ENCODE measurements at places on chromosomes 1 and 21. TPM values are rescaled to one million over a fixed set of nuclear protein-coding genes. Genes with fewer than 3 reads are reported as not detected.

The GRHL3 gene
- not detected for total RNA-seq

The CLDN19 gene
- not detected for total RNA-seq

DNA sequence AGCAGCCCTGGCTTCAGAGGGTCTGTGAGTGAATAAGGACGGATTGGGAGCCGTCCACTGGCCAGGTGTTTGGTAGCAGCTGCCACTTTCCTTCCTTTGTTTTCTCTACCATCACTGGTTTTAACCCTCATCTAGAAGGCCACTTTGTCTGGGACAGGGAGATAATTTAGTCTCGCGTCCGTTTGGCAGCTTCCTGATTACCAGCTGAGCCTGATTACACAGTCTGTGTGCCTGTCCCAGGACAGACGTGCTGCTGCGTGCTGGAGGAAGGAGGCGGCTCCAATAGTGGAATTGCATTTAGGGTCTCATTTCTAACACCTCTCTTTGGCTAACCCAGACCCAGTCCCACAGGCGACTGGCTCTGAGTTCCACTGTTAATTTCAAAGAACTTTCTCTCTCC lies 24.6 kb upstream of the CASQ2 start:
- no peak for DNase-seq

GRCh38 chr1:119648620-119649004 lies 546 bp upstream of the ZNF697 start:
- DNase-seq, result no peak

- no peak for DNase-seq
Observed at GRCh38 chr1:2824999-2825398, 23.5 kb upstream of the TTC34 start.

DNA sequence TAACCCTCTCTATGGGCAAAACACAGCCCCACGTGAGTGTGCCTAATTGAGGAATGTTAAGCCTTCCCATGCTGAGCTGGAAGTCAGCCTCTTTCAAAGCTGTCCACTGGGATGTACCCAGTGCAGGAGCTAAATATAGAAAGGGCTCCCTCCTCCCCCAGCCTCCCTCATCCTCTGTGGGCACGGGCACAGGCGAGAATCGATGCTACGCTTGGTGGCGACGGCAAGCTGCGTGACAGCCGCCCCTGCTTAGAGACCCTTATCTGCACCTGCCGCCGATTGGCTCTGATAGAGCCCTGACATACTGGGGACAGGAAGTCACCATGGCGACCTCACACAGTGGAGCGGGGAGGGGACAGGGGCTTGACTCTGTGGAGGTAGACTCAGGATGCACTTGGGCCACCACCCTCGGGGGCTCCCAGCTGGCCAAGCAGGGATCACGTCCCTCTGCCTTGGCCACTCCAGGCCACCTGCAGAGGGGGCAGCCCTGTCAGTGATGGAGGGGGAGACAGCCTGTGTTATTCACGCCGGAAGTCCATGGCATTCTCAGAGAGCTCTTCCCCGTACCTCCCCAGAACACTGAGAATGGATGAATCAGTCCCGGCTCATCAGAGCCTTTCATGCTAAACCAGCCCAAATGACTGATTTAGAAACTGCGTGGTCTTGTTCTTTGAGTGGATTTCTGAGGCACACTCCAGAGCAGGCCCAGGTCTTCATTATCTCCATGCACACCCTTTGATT lies 84.8 kb downstream of the KCND3 start:
- DNase-seq, result no peak

Data from H4 (cell line).